Stimulated activated CD4-positive, alpha-beta T cell treated with anti-CD3 and anti-CD28 coated beads, Interleukin-1b, Interleukin-23, amount 100 ng/mL, for 1 hour (primary cell): ENCODE measurements at places on chromosomes 3 and 15.

DNA sequence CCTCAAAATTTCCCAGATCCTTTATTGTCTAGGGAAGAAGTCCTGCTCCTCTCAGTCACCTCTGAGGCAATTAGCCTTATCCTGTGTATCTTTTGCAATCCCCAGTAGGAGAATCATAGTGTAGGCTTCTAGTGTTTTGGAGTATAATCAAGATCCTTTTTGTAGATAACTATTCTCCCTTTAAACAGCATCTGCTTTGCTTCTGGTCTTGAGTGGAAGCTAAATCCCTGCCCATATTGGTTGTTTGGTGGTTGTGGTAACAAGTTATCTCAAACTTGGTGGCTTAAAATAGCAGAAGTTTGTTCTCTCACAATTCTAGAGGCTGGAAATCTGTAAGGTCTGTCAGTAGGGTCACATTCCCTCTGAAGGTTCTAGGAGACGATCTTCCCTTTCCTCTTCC, 217.5 kb upstream of the RASGRP1 start:
- no peak for DNase-seq

DNA sequence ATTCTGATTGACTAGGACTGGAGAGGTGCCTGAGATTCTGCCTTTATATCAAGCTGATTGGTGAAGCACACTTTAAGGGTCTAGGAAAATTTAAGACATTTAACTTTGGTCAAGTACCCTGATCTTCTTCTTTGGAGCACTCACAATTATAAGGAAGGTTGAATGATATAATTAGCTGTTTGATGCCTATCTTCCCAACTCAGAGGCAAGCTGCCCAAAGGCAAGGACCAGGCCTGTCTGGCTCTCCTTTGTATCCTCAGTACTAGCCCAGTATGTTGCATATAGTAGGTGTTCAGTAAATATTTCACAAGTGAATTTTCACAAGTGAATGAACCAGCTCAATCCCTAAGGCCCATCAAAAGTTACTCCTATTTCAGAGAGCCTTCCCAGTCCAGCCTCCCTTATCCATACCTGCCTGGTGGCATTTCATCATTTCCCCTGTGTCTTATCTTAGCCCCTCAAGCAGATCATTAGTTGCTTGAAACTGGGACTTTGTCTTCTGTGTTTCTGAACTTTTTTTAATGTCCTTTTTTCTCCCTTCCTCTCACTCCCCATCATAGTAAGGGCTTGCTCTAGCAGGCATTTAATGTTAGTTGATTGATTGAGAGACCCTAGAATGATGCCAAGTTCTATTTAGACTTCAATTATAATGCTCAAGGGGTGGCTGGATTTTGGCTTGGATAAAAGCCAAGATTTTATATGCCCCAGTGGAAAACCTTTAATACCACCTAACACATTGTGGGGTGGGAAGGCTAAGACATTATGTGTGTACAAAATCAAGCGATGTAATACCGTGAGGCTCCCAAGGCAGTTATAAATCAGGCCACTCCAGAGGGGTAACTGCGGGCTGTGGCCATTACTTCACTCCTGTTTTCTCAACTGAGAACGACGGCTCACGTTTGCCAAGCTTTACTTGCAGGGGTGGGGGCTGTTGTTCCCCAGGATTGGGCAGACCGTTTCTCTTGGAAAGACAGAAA, 43.2 kb upstream of the BOC start:
- no peak for DNase-seq

DNA sequence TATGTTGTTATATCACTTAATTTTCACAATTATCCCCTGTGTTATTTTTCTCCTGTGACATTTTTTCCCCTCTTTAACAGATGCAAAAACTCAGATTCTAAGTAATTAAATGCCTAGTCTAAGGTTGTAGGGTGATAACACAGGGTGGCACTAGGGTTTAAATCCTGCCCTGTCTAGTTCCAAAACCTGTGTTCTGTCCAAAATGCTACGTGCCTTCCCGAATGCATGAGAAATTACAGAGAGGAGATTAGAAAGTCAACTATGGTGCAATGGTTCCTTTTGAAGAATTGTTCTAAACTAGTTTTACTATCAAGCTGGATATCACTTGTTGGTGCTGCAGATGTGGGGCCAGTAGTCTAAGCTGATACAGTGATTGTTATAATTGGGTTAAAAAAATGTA, 108.0 kb downstream of the DIPK2A start:
- DNase-seq: no peak

DNA sequence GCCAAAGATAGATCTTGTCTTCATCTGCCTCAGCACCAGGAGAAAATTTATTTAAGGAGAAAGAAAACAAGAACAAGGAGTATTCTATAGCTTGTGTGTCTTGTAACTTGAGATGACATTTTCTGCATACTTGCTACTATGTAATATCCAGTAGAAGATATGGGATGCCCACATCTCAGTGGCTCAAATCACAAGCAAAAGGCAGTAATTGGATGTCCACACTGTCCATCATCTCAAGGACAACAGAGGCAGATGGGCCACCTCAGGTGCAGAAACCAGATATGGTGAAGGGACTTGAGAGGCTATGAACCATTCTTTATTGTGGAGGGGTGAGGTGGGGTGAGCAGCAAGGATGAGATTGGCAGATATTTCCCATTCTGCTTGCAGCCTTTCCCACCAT, 309.0 kb downstream of the GBE1 start:
- DNase-seq: no peak

DNA sequence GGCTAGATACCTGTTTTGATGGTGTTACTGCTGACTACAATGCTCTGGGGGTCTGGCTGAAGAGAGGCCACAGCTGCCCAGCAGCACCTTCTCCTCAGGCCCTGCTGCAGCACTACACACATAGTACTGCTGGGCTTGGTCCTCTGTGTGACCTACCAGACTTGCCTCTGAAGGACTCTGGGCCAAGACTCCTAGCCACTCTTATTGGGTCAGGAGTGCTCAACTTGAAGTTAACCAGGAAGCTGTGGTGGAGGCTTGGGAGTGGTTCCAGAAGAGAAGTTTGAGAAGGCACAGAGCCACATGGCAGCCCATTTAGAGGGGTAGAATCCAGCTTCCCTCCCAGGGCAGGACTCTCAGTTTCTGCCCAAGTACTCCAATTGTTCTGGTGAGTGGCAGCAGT, 16.6 kb downstream of the ELP6 start:
- no peak for DNase-seq

GRCh38 chr15:39944726-39945125, 10.8 kb downstream of the EIF2AK4 start:
- DNase-seq: no peak

DNA sequence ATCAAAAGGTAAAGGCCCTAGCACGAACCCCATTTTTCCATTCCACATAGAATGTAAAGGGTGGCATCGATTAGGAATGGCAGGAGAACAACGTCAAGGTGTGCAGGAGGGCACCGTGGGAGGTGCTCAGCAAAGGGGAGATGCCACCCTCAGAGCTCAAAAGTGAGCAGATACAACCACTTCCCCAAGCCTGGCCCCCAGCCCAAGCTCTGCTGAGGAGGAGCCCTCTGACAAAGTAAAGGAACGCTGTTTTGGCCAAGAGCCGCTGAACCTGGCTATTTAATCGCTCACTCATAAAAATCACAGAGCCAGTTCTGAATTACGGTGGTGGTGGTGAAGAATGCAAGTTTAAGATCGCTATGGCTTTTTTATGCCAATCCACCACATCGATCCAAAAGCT, 12.4 kb downstream of the GNB5 start:
- no peak for DNase-seq

GRCh38 chr15:62945760-62946159, 96.8 kb upstream of the TPM1 start:
- DNase-seq: no peak

DNA sequence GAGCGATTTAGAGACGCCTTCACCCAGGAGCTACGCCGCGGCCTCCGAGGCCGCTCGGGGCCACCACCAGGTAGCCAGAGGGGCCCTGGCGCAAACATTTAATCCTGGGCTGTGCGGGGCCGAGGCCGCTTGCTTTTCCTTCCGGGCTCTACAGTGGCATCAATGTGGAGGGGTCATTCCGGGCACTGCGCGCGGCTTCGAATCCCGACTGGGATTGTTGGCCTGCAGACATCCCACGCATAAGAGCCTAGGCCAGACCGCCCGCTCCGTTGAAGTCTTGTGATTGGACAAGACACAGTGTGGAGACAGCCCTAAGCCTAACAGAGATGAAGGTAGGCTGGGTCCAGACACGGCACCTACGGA, 568 bp upstream of the NCBP2 start:
- DNase-seq: no peak

DNA sequence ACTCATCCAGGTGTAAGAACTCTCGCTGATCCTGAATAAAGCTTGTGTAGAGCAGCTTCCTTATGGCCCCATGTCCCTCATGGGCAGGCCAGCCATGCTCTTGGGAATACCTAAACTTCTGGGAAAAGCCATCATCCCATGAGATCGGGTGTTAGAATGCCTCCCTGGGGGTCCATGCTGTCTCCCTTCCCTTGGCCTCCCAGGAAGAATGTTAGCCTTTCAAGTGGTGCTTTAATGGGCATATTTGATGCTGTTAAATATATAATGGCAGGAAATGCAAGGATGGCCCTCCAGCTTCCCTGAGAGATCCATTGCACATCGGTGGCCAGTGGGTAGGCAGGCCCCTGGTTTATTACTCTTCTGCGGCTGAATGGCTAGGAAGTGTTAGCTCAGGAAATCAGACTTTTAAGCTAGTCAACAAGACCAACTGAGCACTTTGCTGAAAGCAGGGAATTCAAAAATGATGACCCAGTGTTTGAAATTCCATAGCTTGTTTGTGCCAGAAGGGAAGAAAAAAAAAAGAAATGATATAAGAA, 60.5 kb upstream of the LRTM1 start:
- no peak for DNase-seq

DNA sequence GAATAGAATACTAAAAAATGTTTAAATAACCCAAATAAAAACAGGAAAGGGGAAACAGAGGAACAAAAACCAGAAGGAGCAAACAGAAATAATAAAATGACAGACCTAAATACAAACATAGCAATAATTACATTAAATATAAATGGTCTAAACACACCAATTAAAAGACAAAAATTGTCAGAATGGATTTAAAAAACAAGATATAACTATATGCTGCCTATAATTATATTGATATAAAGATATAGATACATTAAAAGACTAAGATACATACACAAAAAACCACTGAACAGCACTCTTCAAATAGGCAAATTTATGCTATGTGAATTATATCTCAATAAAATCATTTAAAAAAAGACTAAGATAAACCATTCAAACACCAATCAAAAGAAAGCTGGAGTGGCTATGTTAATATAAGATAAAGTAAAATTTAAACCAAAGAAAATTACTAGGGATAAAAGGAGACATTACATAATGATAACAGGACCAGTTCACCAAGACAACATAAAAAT, 168.9 kb downstream of the SMAD6 start:
- no peak for DNase-seq

- no peak for DNase-seq
Measured at GRCh38 chr15:38691377-38691776, 126.8 kb upstream of the RASGRP1 start.

GRCh38 chr3:134239538-134239937, 11.1 kb downstream of the RYK start:
- no peak for DNase-seq

- no peak for DNase-seq
Measured at GRCh38 chr3:135513106-135514059, 452.1 kb upstream of the PPP2R3A start.

- no peak for DNase-seq
Measured at GRCh38 chr3:13266005-13266404, 154.1 kb downstream of the NUP210 start.

GRCh38 chr15:55327387-55327786, 8.4 kb downstream of the PIGB start:
- DNase-seq: no peak

DNA sequence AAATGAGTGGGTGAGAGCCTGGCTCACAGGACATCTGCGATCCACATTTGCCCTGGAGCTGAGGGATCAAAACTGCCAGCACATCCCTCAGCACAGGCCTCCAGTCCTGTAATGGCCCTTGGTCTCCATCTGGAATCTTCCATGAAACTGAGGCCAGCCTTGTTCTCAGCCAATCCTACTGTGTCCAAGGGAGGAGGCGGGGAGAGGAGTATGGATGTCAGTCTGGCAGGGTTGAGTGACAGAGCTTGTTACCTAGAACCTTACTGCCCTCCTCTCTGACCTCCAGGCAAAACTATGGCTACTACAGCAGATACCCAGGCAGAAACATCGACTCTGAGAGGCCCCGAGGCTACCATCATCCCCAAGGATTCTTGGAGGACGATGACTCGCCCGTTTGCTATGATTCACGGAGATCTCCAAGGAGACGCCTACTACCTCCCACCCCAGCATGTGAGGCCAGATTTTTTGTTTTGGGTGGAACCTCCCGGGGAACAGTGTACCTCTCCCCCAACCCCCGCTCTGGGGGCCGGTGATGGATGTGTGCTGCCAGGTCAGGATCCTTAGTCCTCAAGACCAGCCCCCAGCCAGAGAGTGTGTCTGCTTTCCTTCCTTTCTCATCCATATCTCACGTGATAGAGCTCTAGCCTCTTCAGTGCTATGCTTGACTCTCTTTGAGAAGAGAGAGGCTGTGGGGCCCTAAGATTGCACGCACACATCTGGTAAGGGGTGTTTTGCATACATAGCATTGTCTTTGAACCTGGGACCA, 41.3 kb downstream of the CHDH start:
- no peak for DNase-seq

GRCh38 chr3:31442755-31443154, 90.0 kb upstream of the STT3B start:
- no peak for DNase-seq

GRCh38 chr3:98608029-98608428, 14.6 kb upstream of the CPOX start:
- no peak for DNase-seq

DNA sequence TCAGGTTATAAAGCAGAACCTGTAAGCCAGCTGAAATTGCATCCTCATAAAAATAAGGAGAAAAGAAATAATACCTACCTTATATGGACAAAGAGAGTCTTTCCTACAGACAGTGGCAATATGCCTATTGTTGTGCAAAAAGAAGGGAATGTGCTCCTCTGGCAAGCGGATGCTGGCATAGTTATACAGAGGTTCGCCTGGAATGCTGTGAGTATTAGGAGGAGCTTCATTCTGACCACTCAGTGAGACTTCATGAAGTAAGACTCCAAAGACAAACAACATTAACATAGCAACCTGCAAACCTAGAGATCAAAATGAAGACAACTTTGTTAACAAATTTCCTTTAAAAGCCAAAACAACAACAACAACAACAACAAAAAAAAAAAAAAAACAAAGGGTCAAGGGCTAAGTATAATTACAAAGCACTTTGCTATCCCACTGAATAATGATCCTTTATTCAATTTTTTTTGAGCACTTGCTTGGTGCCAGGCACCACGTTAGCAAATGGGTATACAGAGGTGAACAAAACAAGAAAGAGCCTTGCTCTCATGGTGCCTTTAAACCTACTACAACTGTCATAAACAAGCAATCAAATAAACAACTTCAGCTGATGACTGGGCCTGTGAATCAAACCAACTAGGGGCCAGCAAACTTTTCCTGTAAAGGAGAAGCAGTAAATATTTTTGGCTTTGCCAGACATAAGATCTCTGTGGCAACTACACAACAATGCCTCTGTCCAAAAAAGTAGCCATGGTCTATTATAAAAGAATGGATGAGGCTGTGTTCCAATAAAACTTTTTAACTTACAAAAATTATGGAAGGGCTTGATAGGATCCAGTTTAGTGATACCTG, 3.7 kb downstream of the EOGT start:
- no peak for DNase-seq
